ENCODE measurements at places on chromosomes 11 and 22.

DNA sequence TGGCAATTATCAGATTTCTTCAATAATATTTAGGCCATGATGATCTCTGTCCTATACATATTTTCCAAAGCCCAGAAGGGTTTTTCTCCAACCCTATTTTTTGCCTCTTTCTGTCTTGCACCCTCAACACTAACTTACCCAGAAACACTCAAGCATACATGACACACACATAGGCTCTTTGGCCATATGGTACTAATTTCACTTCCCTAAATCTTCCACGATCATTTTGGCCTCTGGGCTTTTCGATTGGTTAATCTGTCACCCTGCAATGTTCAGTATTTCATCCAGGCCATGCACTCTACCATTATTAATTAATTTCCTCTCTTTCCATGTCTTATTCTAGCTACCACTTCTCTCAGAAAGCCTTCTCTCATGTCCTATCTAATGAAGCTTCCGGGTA is 59.8 kb downstream of the LUZP2 start:
- no peak for DNase-seq

- DNase-seq, result no peak
Measured at GRCh38 chr11:16287630-16288280, 68.6 kb downstream of the SOX6 start.

GRCh38 chr11:68340003-68340767 is 27.8 kb downstream of the LRP5 start:
- no peak for DNase-seq

- DNase-seq, result no peak
Measured at GRCh38 chr22:20840646-20841371, 17.8 kb downstream of the PI4KA start.

GRCh38 chr11:67465189-67465510 is 3.9 kb downstream of the TMEM134 start:
- no peak for DNase-seq

DNA sequence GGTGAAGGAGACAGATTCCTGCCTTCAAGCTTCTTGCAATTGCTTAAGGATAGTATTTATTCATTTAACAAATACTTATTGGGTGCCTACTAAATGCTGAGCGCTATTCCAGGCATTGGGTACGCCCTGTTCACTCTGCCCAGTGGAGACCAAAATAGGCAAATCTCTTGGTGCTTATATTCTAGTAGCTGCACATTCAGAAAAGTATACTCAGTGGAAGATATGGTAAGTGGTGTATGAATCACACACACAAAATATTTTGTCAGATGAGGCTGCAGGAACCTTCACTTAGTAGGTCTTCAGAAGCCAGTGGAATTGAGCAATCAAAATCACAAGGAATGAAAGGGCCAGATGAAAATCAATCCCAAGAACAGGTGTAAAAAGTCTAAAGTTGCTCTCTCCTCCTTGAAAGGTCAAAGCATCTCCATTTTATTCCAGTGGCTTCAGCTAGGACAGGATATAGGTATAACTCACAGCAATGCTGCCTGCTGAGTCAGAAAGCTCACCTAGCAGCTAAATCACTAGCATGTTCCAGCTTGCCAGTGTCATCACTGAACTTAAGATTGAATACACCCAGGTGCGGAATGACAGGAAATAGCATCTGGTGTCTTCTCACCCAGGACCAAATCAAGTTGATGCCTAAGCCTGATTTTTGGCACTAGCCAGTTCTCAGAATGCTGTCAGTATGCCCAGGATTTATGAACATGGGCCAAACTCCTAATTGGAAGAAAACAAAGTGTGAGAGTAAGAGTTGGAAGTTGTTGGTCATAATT is 83.9 kb downstream of the AMOTL1 start:
- DNase-seq, result no peak

GRCh38 chr22:43829904-43830851 is 18.1 kb upstream of the EFCAB6 start:
- DNase-seq, result no peak

DNA sequence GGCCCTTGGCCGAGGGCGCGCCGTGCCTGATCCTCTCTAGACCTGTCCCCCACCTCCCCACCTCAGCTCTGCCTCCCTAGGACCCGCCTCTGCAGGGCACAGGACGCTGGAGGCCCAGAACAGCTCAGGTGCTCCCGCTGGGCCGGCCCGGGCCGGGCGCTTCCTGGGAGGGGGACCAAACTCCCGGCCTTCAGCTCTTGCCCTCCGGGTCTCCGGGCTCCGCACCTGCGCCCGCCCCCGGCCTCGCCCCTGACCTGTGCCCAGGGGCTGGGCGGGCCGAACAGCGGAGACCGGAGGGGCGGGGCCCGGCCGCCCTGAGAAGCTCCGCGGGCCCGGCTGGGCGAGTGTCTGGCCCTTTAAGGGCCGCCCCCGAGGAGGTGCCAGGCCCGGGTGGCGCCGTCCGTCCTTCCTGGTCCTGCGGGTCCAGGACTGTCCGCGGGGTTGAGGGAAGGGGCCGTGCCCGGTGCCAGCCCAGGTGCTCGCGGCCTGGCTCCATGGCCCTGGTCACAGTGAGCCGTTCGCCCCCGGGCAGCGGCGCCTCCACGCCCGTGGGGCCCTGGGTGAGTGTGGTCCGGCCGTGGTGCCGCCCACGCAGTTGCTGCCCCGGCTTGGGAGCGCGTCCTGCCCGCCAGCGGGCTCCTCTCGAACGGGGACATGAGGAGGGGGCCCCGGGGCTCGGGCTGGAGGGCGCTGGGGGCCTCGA is at the start of gene SSH3:
Gene SSH3, plus strand, starts transcription at position 399 of the 703 bp plus-strand sequence. Its CDS starts 96 bp downstream, at position 495.
- DNase-seq, result peak; percentile 15

- no peak for DNase-seq
Measured at GRCh38 chr11:83363312-83363711, 77.1 kb upstream of the CCDC90B start.

DNA sequence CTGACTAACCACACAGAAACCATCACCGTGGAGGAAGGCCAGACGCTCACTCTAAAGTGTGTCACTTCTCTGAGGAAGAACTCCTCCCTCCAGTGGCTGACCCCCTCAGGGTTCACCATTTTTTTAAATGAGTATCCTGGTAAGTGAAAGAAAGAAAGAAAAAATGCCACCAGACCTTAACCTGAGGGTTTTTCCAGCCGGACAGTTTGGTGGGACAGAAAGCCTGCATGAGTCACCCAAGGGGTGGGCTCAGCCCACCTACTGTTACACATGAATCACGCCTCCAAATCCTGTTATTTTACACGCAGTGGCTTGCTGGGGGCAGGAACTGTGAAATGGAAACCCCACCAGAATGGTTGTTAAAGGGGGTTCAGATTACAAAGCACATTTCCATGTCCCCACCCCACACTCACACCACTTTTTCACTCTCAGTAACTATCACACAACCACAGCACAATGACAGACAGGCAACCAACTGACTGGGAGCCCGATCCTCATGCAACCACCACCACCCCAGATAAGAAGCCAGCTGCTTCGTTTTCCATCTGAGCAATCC is 11.9 kb downstream of the CRTAM start:
- DNase-seq, result no peak

GRCh38 chr11:48032721-48033120 is 52.4 kb downstream of the PTPRJ start:
- no peak for DNase-seq

DNA sequence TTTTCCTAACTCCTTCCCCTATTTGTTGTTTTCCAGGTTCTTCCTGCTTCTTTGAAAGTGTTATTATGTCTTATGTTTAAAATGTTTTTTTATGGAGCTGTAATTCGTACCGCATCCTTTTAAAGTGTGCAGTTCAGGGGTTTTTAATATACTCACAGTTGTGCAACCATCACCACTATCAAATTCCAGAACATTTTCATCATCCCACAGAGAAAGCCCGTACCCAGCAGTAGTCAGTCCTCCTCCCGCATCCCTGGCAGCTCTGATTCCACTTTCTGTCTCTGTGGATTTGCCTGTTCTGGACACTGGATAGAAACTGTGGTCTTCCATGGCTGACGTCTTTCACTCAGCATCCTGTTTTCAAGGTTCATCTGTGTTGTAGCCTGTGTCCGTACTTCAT is 73.7 kb downstream of the JAM3 start:
- no peak for DNase-seq

GRCh38 chr11:34856251-34856650 is 59.9 kb downstream of the APIP start:
- DNase-seq, result no peak

GRCh38 chr11:102269927-102270326 is 47.4 kb upstream of the BIRC3 start:
- no peak for DNase-seq

DNA sequence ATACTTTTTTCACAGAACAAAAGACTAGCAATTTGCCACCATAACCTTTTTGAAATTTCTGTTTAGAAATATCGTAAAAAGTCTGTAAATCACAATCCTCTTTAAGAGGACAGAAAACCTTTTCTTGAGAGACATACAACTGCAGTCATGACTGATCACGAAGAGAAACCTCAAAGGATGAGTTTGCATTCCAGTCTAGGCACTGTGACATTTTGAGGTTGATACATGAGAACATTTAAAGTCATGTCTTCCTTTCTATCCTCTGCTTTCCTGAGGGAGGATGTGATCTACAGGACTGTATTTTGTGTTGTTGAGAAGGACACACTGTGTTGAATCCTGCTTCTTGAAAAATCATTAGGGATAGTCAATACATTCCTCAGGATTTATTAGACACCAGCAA is 476.7 kb upstream of the CCDC179 start:
- DNase-seq, result no peak

DNA sequence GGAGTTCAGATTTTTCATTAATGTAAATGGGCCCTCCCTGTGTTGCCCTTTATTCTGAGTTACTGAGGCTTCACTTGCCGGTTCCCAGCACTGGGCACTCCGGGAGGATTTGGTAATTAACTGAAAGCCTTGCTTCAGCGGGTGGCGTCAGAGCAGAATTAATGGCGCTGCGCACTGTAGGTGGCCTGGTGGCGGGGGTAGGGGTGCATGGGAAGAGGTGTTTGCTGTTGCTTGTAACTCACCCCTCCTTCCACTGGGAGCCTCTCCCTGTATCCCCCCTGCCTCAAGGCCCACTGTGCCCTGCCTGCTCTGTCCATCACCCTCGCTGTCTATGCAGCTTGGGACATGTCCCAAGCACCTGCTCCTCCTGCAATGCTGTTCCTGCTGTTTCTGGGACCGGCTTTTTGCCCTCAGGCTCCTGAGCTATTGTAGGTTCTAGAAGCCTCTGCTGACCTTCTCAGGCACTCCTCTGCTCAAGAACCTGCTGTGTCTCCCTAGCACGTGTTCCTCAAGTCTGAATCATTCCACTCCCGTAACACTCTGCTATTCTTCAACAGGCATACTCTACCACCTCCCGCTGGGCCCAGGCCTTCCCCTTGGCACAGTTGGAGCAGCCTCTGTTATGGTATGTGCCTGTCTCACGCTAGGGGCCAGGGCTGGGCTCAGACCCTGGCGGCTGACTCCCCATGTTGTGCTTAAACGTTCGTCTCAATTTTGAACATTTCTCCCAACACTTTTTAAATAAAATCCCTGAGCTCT is 24.4 kb downstream of the ARHGAP8 start:
- no peak for DNase-seq

- no peak for DNase-seq
Measured at GRCh38 chr22:24128631-24129262, 52.5 kb upstream of the SUSD2 start.

- DNase-seq, result no peak
Measured at GRCh38 chr11:119795690-119796089, 66.7 kb upstream of the NECTIN1 start.

DNA sequence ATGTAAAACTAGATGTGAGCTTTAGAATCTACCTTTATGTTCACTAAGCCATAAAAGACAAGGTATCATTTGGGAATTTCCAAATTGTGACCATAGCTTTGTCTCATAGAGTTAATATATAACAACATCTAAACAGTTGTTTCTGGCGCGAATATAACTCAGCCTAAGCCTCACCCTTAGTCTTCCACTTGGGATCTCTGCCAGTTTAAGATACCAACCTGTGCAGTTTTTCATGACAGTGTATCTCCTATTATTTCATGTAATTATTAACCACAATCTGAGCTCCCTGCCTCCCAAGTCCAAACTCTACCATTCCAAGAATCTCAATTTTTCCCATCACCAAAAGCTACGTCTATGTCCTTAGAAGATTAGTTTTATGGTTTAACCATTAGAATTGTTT is 572.5 kb upstream of the ISX start:
- DNase-seq, result no peak

GRCh38 chr22:48622891-48623545 is 1204.7 kb downstream of the BRD1 start:
- DNase-seq, result no peak

- DNase-seq, result no peak
Measured at GRCh38 chr11:19869946-19870589, 157.4 kb downstream of the NAV2 start.

DNA sequence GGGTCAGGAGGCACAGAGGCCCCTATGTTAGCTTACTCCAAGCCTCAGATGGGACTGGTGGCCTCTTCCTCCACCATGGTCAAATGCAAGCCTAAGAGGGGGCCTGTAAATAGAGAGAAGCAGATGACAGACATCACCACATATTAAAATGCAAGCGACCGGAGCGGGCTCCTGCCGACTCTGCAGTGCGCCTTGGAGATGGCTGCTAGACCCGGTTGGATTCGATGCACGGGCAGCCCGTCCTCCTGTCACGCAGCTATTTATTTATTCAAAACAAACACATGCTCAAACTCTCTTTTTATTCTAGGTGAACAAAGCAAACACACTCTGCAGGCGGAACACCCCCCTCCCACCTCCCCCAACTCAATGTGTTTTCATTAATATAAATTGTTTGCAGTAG is 208.0 kb downstream of the DSCAML1 start:
- no peak for DNase-seq

- DNase-seq, result no peak
Measured at GRCh38 chr11:64305691-64306562, 603 bp downstream of the ESRRA start.

GRCh38 chr11:130156108-130157022 is 3.2 kb upstream of the ST14 start:
- DNase-seq, result no peak

DNA sequence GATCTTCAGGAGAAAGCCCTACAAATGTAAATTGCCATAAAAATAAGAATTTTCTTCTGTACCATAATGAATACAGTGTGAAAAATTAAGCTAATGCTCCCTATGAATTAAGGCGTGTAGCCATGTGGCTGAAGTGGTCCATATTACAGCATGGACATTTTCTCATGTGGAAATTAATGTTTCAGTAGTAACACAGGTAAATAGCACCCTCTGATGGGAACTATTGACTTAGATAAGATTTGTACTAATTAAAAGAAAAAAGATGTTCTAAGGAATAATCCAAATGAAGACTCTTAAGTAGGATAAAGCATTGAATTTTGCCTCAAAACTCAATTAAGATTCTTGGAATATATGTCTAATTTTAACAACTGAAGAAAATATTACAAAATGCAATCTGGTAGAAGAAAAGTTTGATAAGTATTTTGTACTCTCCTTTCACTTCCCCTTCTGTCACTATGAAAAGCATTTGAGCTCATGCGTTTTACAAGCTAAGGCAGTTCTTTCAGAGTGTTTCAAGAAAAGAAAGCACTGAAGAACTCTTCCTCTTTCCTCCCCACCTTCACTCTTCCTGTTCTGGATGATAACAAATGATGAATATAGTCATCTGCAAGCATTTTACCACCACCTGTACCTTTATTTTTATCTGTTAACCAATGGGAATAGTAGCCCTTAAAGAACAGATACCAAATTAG is 9.9 kb upstream of the OR8D2 start:
- DNase-seq, result no peak

All from NCI-H187 (cell line).